ENCODE measurements at places on chromosomes 13 and 19. TPM values are rescaled to one million over a fixed set of nuclear protein-coding genes. Genes with fewer than 3 reads are reported as not detected.

OLFM4 gene
- total RNA-seq = 0.75 TPM

SPACA4 gene
- total RNA-seq = not detected

ZNF428 gene
- total RNA-seq = 12.8 TPM

IRS2 gene
- total RNA-seq = 22.1 TPM

DNA sequence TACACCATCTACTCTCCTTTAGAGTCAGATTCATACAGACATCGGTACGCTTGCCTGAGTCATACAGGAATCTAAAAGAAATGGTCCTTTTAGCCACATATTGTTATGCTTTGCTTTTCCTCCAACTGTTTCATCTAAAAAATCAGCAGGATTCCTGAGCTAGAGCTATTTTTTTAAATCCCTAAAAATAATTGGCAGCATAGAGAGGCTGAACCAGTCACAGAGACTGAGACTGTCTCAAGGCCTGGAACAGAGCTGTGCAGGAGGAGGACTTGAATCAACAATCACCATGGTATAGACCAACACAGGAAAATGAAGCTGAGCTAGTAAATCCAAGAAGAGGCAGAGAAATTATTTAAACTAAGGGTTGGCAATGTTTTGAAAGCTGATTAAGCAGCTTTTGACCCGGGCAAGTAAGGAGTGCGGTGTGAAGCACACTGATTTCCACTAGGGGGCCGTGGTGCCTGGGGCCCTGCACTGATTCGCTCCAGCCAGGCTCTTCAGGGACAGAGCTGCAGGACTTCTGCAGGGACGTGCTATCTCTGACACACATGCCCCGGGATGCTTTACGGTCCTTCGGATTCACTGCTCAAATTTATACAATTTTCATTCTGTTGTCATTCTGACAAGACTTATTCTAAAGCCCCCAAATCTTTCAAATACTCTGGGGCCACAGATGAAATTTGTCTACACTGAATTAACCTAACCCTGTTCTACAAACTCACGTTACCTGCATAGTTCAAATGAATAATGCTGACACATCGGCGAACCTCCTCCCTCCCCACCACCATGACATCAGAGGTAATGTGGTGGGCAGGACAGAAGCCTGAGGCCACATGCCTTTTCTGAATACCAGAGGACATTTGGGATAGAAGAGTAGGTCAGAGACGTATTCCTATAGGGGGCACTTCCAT lies 87.6 kb upstream of the SLC15A1 start:
- no peaks in the 10 kb centered on the region for H3K36me3 ChIP-seq
- DNase-seq = peak; percentile 75
- no peaks in the 10 kb centered on the region for H3K27me3 ChIP-seq
- H3K4me3 ChIP-seq = no peak overlapping the region
- H3K4me1 ChIP-seq = peaks cover 15% of the 10 kb centered on the region

GRCh38 chr19:45145270-45146189 lies 15.3 kb downstream of the NKPD1 start:
- no peak overlapping the region for H3K27ac ChIP-seq
- H3K27me3 ChIP-seq = no peaks in the 10 kb centered on the region
- no peak overlapping the region for H3K4me3 ChIP-seq
- no peaks in the 10 kb centered on the region for H3K4me1 ChIP-seq
- H3K36me3 ChIP-seq = no peaks in the 10 kb centered on the region

DNA sequence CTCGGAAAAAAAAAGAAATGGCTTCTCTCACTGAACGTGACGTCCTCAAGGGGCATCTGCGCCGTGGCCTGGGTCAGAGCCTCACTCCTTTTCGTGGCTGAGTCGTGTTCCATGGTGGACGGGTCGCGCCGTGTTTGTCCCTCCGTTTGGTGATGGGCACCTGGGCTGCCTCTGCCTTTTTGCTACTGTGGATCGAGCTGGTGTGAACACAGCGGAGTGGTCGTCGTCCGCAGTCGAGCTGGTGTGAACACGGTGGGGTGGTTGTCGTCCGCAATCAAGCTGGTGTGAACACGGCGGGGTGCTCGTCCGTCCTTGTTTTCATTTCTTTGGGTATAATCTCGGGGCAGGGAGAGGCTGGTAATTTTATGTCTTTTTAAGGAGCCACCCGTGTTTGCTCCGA lies 11.6 kb downstream of the HCN2 start:
- no peak for DNase-seq
- no peak overlapping the region for H3K27ac ChIP-seq
- no peaks in the 10 kb centered on the region for H3K4me1 ChIP-seq
- H3K4me3 ChIP-seq = no peak overlapping the region
- no peaks in the 10 kb centered on the region for H3K27me3 ChIP-seq

DNA sequence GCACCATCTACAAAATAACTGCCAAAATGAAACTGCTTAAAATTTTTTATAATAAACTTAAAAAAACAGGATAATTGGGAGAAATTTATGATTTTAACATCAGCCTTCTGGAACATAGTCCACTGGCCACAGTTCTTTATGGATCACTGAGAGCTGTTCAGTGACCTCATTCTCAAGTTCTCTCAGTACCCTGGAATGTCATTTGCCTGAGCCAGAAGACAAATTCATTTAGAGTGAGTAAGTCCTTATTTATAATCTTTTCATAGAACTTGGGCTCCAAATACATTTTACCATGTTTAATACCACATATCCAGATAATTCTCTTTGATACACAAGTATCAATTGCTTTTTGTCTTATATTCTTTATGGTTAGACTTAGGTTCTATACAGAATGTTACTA lies 87.6 kb downstream of the CAB39L start:
- no peak for DNase-seq
- no peaks in the 10 kb centered on the region for H3K4me1 ChIP-seq
- no peak overlapping the region for H3K27ac ChIP-seq
- no peak overlapping the region for H3K4me3 ChIP-seq

Data from right lobe of liver (tissue), 6 donors.